ENCODE measurements at places on chromosomes 2 and 18.

DNA sequence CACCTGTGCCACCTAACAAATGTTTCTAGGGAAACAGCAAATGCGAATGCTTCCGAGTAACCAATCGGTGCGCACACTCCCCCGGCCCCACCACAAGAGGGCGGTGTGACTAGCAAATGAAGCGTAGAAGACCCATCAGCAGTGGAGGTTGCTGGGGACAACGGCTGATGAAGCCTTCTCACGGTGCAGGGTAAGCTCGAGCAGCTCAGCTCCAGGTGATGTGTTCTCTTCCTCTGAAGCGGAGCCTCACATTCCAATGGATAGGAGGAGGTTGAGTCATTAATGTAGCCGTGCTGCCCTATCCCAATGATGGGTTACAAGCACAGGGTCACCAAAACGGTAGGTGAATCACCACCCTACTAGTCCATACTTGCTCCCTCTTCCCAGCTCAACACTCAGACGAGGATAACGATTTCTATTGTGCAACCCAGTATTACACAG lies 127.6 kb upstream of the TWIST2 start:
- peak; percentile 19 for DNase-seq

- DNase-seq, result no peak
Observed at GRCh38 chr2:225028572-225028971, 13.7 kb downstream of the DOCK10 start.

- DNase-seq, result peak; percentile 93
Observed at GRCh38 chr2:201071479-201072200, at the start of the genes HYCC2 and NDUFB3. TSS of gene HYCC2 (minus strand) at chr2:201071671. CDS start at chr2:201024009, 47,662 bp downstream. TSS of gene NDUFB3 (plus strand) at chr2:201072001. CDS start at chr2:201078883, 6,882 bp downstream.

DNA sequence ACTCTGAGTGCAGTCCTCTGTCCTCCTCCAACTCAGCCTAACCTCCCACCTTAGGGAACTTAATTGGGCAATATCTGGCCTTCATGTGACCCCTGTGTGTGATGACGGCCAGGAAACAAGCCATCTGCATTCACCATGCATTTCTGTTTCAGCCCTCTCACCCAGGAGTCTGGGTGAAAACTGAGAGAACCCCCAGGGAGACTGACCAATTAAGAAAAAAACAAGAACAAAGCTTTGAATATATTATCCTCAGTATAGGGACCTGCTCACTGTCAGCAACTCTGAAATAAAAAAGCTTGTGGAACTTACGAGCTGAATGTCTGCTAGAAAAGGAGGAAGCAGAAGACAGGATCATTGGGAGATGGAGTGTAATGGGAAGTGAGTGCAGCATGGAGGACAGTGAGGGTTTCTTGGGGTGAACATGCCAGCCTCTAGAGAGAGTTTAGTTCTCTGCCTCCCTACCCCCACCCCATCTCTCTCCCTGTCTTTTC lies 9.5 kb downstream of the MAPRE2 start:
- no peak for DNase-seq

DNA sequence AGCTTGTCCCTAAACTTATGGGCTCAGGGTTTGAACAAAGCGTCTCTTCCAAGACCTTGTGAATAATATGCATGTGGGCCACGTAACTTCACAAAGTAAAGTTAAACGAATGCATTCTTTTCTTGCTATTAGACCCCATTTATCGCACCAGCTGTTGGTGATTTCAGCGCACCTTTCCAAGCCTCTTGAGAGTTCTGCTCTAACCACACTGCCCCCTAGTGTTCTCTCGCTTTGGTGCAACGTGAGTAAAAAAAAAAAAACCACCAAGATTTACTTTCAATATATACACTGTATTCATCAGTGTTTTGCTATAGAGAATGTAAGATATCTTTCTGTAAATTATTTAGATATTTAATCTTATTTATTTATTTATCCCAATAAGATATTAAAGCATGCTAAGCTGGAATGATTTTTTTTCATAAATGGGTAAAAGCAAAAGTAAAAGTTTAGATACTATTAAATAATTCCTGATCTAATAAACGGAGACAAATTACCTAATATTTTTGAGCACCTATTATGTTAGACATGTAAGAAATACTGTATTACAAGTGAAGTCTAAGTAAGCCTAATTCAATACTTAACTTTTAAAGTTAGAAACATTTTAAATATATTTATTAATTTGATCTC lies 459.5 kb downstream of the DLGAP1 start:
- DNase-seq, result peak; percentile 82

DNA sequence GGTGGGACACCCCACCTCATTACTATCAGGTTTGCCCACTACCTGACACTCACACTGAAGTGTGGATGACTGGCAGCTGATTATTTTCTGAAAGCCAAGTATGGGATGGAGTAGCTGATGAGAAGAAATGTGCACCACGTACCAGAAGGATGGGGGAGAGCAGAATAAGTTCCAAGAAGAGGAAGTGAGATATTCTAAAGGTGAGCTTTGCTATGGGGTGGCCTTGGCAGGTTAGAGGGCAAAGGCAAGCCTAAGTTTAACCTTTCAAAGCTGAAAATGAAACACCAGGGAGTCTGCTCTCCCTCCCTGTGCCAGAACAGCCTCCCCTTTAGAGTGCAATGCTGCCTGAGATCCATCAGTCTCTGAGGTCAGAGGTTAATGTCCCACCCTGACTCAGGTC lies 196.1 kb upstream of the OSR1 start:
- no peak for DNase-seq

- no peak for DNase-seq
Observed at GRCh38 chr2:170215021-170215420, 37.1 kb downstream of the MYO3B start.

DNA sequence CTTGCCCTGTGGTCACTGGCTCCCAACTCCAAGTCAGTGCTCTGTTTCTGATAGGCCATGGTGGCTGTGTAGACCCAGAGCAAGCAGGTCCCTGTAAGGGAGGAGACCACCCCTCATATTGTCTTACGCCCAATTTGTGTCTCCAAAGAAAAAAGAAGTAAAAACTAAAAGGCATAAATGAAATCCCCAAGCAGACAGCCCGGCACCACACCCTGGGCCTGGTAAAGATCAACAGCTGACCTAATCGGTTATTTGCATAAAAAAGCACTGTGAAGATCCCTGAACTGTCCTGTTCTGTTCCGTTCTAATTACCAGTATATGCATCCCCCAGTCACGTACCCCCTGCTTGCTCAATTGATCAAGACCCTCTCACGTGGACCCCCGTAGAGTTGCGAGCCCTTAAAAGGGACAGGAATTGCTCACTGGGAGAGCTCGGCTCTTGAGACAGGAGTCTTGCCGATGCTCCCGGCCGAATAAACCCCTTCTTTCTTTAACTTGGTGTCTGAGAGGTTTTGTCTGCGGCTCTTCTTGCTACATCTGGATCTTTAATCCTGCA lies 364.1 kb upstream of the HS6ST1 start:
- no peak for DNase-seq

- peak; percentile 82 for DNase-seq
Observed at GRCh38 chr2:177753682-177754491, 318.7 kb downstream of the PDE11A start.

GRCh38 chr2:95074663-95075439 lies 46.8 kb downstream of the MRPS5 start:
- DNase-seq, result no peak

- no peak for DNase-seq
Observed at GRCh38 chr2:11680901-11681721, 11.1 kb upstream of the NTSR2 start.

- DNase-seq, result no peak
Observed at GRCh38 chr2:3253913-3254441, 123.6 kb downstream of the EIPR1 start.

GRCh38 chr2:19973466-19973865 lies 16.4 kb downstream of the WDR35 start:
- DNase-seq, result no peak

DNA sequence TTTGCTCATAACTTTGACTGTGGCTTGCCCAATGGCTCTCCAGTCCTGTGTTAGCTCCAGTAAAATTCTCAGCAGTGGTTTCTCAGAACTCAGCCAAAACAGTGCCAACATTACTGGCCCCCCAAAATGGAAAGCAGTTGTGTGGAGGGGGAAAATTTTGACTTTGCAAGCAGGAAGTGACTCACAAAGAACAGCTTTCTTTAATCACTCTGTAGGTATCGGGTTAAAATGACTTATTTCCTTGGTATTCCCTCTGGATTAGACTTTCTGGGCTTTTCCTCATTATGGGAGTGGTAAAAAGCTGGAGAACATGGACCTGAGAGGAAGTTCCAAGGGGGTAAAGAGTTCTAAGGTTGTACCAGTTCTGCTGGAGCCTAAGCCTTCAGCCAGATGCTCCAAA lies 175.7 kb upstream of the RND3 start:
- peak; percentile 90 for DNase-seq

GRCh38 chr18:77785415-77785975 lies 535.8 kb downstream of the GALR1 start:
- no peak for DNase-seq

DNA sequence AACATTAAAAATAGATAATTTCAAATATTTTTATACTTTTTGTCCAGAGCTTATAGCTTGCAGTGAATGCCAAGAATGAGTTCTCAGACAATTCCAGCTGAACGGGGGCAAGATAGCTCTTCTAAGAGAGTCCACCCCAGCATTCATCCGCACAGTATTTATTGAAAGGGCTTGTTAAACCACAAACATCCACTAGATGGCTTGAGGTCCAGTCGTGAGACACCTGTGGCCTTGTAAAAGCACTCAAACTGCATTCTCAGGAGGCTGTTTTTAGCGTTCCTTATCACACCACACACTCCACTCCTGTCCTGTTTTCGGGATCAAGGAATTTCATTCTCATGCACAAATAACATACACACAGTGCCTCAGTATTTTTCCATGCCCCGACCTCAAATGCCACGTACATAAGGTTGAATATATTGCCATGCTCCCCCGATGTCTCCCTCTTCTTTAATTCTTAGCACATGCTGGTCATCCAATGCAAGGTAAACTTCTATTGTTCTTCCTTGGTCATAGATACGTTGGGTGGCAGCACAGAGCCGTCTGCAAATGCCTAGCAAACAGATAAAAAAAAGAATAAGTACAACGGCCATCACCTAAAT lies 47.4 kb downstream of the DNAJC10 start:
- DNase-seq, result peak; percentile 43

GRCh38 chr2:27095745-27096651 lies 9.4 kb downstream of the KHK start:
- DNase-seq, result peak; percentile 57

GRCh38 chr2:73404409-73404808 lies 18.8 kb downstream of the ALMS1 start:
- DNase-seq, result no peak

- DNase-seq, result no peak
Observed at GRCh38 chr18:49008716-49009115, 58.0 kb upstream of the SMAD7 start.

DNA sequence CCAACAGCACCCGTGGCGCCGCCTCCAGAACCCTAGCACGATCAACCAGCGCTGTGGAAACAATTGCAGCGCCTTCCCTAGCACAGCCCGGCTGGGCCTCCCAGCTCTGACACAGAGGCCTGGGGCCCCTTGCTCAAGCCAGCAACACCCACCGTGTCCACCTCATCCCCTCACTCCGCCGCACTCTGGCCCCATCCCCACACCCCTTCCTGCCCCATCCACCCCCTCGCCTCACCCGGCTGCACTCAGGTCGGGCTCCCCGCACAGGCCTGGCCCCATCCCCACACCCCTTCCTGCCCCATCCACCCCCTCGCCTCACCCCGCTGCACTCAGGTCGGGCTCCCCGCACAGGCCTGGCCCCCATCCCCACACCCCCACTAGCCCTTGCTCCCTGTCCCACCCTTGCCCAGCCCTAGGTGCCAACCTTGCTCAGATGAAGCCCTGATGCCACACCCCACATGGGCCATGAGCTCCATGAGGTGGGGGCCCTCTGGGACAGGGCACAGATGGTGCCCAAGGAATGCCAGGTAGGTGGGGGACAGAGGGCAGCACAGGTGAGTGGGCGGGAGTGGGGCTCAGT lies 28.7 kb downstream of the KIF1A start:
- no peak for DNase-seq

DNA sequence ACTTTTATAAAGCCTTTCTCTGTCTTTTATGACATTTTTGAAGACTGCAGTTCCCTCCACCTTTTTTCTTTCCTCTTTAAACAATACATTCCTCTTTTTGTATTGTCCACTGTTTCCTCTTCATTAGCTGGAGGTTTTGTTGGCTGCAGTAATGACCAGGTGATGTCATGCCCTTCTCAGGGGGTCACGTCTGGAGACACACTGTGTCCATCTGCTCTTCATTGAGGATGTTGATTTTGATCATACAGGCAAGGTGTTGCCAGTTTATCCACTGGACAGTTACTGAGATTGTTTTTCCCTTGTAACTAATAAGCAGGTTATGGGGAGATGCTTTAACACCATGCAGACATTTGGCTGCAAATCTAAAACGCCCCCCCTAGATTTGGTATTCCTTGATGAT lies 19.8 kb downstream of the ZNF407 start:
- no peak for DNase-seq

DNA sequence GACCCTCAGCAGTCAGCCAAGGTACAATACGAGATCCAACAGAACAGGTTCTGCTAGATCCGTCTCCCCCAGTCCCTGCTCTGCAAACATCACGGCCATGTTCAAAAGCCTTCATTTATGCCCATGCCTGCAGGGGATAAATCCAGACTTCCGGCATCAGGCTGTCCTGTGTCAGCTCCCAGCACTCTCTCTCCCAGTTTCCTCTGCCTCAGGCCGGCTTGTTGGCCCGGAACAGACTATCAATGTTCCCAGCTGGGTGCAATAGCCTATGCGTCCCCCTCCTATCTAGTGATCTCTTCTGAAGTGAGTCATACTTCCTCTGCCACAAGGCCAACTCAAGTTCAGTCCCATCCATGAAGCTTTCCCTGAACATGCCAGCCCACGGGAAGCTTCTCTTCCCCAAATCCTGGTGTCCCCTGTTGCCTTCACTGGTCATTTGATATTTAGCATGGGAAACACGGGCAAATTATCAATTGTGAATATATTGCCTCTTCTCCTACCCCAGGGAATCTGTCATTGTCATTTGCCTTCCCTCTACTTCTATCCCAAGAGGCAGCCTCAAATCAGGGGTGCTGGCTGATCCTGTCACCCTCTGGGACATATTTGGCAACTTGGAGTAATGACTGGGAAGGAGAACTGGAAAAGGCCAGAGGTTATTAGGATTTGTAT lies 51.1 kb downstream of the CAPN13 start:
- DNase-seq, result no peak

DNA sequence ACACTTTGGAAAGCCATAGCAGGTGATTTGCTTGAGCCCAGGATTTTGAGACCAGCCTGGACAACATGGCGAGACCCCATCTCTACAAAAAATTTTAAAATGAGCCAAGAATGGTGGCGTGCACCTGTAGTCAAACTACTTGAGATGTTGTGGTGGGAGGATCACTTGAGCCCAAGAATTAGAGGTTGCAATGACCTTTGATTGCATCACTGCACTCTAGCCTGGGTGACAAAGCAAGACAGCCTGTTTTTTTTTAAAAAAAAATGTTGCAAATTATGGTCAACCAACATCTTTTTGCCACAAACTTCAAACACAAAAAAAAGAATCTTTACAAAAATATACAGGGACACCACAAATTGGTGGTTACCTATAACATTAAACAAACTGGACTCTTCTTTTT lies 40.3 kb downstream of the MEX3C start:
- DNase-seq, result no peak

DNA sequence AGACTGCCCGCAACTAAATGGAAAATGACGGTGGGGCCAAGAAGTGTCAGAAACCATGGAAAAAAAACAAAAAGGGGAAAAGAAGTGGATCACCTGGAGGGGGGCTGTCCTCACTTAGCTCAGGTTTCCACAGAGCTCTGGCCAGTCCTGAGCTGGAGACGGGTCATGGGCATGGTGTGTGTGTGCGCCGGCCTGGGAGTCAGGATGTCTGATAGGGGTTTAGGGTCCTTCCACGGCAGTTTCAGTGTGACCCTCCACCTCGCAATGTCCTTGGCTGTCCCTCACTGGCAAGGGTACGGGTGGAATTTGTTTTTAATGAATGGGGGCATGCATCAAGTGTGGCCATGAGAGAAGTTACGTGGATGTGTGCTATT lies 133.2 kb upstream of the MEIS1 start:
- DNase-seq, result no peak

Data from IMR-90 (cell line).